ENCODE measurements at places on chromosomes 13 and 19.
A peak's percentile ranks its signal among the peaks of the same experiment; 100 is the strongest.

GRCh38 chr13:112177450-112178288 is 110.7 kb downstream of the SOX1 start:
- DNase-seq: no peak

- DNase-seq: no peak
Observed at GRCh38 chr19:4588291-4588761, 28.8 kb upstream of the SEMA6B start.

GRCh38 chr13:97252735-97253134 is 30.6 kb downstream of the MBNL2 start:
- DNase-seq: no peak

DNA sequence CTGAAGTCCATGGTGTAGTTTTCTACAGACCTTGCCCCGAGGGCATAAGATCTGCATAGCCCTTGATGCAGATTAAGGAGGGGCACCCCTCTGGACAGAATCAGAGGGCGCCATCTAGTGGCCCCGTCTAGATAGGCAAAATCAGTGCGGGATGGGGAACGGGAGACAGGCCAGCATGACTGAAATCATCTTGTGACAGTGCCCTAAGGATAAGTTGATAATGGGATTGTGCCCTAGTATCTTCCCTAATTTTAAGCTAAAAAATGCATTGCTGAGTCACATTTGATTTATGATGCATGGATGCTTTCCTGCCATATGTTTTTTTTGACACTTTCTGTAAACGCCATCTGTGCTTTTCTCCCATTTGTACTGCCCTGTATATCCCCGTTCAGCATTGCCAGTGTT is 19.0 kb upstream of the GPI start:
- DNase-seq: no peak

DNA sequence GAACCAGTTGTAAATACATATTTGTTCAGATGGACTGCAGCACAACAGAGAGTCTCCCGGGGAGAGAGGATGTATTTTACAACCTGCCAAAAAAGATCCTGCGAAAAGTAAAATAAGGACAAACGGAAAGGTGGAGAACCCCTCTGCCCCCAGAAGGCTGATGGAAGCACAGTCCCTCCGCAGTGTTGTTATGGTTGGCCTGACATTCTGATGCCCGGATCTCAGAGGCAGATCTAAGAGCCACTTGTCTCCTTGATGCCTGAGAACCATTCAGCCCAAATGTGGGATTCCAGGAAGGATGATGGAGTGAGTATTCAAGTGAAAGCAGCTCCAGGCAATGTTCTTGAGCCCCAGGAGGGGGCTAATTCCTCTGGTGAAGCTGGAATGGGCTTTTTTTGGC is 458.7 kb downstream of the ZNF536 start:
- DNase-seq: no peak

- DNase-seq: no peak
Observed at GRCh38 chr19:49879243-49879963, 1.9 kb downstream of the TBC1D17 start.

DNA sequence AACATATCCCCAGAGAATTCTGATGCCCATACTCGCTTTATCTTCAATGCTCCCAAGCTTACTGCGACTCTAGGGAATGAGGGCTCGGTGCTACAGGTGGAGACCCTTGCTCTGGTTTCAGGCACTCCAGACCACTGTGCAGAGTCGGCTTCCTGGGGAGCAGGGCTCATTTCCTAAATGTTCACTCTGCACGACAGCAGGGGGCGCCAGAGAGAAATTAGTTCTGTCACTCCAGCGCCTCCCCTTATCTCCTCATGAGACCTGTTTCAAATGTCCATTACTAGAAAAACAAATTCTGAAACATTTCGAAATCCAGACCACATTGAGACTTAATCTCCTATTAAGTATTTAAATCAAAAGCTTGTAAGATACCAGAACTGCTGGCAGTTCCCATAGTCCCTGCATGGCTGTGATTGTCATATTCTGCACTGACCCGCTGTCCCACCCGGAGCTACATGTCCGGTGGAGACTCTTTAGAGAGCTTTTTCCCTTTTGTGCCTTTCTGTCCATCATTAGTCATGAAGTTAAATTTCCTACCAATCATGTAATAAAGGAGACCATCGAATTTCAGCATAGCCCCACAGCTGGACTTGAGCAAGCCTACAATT is 22.4 kb downstream of the EPSTI1 start:
- peak; percentile 82 for DNase-seq

DNA sequence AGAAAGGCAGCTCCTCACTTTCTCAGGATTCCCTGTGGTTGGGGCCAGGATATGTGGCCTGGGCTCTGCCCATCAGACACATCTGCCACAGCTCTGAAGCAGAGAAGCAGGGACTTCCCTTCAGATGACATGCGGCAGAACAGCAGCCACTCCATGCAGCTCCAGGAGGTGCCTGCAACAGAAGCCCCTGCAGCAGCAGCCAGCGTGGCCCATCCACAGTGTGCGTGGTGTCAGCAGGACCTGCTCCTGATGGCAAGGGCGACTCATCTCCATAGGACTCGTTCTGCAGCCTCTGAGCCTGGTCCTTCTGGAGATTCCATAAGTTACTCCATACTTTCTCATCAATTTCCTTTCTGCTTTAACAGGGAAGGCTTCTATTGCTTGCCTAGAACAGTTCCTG is 105.0 kb downstream of the SUCLA2 start:
- DNase-seq: no peak

GRCh38 chr13:49563516-49563915 is 21.8 kb downstream of the RCBTB1 start:
- no peak for DNase-seq

DNA sequence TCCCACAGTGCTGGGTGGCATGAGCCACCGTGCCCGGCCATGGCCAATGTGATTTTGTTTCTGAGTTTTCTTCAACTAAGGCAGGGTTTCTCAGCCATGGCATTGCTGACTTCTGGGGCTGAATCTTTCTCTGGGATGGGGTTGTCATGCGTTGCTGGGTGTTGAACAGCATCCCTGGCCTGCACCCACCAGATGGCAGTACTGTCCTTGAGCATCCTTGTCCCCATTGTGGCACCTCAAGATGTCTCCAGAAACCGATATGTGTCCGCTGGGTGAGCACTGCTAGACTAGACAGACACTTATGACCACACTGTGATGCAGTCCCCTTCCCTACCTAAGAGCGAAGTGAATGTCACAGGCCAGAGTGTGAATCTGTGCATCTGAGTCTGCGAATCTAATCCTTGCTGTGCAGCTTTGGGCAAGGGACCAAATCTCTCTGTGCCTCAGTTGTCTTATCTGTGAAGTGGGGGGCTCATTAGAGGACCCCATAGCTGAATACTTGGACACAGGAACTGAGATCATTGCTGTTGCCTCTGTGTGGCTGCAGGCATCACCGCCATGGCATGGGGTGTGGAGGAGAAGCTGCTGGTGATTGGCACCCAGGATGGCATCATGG is 50.3 kb upstream of the SIN3B start:
- no peak for DNase-seq

DNA sequence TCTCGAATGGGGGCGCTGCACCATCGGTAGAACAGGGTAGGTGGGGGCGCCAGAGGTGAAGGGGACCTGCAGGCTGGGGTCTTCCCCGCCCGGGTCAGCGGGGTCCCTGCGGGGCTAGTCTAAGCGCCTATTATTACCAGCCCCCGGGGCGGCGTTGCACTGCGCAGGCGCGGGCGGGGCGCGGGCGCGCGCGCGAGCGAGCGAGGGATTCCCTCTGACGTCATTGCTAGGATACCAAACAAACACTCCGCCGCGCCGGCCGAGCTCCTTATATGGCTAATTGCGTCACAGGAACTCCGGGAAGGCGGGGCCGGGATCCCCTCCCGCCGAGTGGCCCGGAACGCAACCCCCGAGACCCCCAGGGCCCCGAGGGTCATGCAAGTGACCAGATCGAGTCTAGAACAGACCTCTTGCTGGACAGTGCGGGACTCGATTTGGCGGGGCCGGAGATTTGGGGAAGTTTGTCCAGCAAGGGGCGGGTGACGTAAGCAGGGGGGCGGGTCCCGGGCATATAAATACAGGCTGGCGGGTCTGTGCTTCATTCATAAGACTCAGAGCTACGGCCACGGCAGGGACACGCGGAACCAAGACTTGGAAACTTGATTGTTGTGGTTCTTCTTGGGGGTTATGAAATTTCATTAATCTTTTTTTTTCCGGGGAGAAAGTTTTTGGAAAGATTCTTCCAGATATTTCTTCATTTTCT is at the start of gene FOSB:
Gene FOSB (plus strand): TSS at position 541 of the 703 bp plus-strand sequence. CDS start 591 bp downstream, outside the sequence.
- DNase-seq: peak; percentile 97

DNA sequence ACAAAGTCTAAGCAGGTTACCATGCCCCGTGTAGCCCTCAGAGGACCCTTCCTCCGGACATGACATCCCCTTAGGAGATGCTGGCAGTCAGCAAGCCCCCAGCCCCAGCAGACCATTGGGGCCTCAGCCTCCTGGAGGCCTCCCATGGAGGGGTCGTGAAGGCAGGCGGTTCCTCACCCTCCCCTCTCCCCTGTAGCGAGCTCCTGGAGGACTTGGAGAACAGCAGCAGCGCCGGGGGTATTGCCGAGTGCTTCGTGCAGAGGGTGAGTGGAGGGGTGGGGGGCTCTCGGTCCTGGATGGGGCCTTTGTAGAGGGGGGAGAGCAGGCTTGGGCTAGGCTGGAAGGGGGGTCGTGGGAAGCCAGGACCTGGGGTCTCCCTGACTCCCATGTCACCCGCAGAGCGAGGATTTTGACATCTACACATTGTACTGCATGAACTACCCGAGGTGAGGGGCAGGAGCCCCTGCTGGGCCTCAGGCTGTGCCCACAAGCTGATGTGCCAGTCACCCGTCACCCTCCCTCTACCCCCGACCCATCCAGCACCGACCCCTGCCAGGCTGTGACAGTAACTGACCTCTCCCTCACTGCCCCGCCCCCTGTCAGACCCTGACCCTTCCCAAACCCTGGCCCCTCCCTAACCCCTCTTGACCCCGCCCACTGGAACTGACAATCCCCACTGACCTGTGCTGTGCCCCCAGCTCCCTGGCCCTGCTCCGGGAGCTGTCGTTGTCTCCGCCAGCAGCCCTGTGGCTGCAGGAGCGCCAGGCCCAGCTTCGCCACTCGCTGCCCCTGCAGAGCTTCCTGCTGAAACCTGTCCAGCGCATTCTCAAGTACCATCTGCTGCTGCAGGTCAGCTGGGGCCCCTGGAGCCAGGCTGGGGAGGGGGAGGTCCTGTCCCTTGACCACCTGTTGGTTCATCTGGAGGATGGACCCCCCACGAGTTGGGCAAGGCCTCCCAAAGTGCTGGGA is 4.0 kb downstream of the PLEKHG2 start:
- no peak for DNase-seq

- DNase-seq: peak; percentile 52
Observed at GRCh38 chr13:29472332-29472961, 123.0 kb downstream of the SLC7A1 start.

GRCh38 chr19:45153339-45154063 is 7.3 kb downstream of the NKPD1 start:
- DNase-seq: no peak

- DNase-seq: no peak
Observed at GRCh38 chr13:98689347-98689968, 63.0 kb downstream of the SLC15A1 start.

DNA sequence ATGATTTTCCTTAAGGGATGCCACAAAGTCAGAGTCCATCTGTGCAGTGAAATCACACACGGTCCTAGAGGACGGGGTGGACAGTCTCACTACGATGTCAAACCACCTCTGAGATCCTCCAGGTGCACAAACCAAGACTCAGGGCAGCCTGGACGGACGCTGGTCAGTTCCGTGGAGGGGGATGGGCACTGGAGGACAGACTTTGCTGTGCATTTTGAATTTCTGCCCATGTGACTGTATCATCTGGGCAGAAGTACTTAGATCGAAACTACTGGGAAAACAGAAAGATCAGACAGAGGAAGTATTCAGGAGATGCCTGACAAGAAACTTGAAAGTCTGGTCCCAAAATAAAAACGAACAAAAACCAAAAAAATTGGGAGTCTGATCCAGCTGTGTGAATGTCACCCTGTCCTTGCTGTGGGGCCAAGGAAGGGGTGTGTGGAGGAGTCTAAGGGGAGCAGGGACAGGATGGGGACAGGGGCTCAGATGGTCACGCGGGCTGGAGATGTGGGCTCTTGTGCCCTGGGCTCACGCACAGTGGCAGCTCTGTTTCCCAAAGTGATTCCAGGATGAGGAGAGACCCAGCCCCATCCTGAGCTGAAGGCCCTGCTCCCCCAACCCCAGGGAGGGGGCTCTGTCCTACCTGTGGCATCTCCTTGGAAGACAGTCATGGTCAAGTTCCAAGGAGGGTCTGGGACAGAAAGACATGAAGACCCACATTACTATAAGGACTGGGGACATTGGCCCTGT is 1.5 kb downstream of the SIGLEC8 start:
- no peak for DNase-seq

- no peak for DNase-seq
Observed at GRCh38 chr19:5017235-5017634, 48.3 kb downstream of the KDM4B start.

- DNase-seq: no peak
Observed at GRCh38 chr13:85408415-85408814, 390.8 kb downstream of the SLITRK6 start.

DNA sequence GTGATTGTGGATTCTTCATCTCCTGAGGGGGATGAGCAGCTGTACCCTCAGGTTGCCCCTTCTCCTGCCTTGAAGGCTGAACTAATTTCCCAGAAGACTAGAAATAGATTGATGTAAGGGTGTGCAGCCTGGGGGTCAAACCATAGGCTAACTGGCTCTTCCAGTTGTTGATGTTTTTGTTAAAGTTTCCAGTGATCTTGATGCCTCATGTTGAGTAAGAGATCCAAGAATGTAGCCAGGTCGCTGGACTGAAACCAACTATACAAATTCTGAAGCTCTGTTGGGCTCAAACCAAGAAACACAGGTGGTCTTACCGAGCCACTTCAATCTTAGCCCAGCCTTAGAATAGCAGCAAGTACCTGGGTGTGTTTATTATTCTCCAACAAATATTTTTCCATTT is 391.8 kb downstream of the KLF5 start:
- DNase-seq: no peak

- DNase-seq: no peak
Observed at GRCh38 chr13:74346960-74347359, 212.8 kb upstream of the KLF12 start.

DNA sequence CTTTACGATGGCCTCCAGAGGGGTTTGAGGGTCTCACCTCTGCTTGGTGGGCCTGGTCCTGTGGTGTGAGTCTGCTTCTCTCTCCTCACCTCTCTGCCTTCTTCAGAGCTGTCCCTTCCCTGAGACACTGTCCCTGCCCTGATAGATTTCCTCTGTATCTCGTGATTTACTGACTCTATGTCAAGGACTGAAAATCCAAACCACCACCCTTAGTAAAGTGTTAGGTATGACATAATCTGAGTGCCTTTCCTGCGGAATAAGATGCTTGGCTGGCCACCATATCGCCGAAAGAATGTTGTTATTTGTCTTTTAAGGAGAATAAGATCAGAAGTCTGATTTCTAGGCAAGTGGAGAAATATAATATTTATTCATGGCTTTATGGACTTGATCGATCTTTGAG is 7.2 kb downstream of the SLC25A15 start:
- peak; percentile 16 for DNase-seq

- no peak for DNase-seq
Observed at GRCh38 chr19:19083413-19084178, 19.8 kb downstream of the SLC25A42 start.

DNA sequence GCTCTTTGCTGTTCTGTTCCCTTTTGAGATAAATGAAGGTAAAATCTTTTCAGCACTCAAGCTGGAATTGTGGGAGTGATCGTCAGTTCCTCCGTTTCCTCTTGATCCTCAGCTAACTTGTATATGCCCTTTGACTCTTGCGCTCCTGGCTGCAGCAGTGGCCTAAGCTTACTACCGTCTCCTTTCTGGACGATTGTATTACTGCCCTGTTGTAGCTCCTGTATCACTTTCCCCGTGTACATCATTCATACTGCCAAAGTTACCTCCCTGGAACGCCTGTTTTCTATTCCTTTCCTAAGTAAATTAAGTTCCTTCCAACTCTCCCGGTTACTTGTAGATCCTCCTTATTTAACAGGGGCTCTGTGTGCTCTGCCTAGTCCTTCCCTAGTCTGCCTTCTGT is 36.9 kb downstream of the WASF3 start:
- no peak for DNase-seq
